Naive thymus-derived CD4-positive, alpha-beta T cell (primary cell): ENCODE measurements at places on chromosomes 4 and X.

DNA sequence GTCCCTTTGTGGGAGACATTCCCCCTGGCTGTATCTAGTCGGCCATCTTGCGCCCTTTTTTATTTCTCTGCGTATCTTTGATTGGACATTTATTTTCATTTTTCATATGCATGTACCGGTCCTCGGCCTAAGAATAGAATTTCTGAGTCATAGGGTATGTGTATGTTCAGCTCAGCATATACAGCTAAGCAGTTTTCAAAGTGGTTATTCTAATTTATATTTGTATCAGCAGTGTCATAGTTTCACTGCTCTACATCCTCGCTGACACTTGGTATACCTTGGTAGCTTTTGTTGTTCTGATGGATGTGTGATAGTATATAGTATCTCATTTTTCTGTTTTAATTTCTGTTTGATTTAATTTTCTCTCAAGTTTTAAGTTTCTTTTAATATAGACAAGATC lies 38.7 kb downstream of the BEX3 start:
- no peak overlapping the region for H3K27ac ChIP-seq
- no peaks in the 10 kb centered on the region for H3K27me3 ChIP-seq
- no peaks in the 10 kb centered on the region for H3K36me3 ChIP-seq
- H3K4me3 ChIP-seq, result no peak overlapping the region

- no peak overlapping the region for H3K27ac ChIP-seq
- H3K4me1 ChIP-seq, result no peaks in the 10 kb centered on the region
- no peak overlapping the region for H3K4me3 ChIP-seq
- DNase-seq, result no peak
Observed at GRCh38 chr4:6248394-6248793, 21.3 kb upstream of the WFS1 start.

GRCh38 chrX:134180601-134181274 lies 56.2 kb upstream of the CCDC160 start:
- H3K36me3 ChIP-seq, result no peaks in the 10 kb centered on the region
- H3K27ac ChIP-seq, result no peak overlapping the region
- H3K4me1 ChIP-seq, result no peaks in the 10 kb centered on the region
- H3K27me3 ChIP-seq, result no peaks in the 10 kb centered on the region
- no peak overlapping the region for H3K4me3 ChIP-seq

- H3K36me3 ChIP-seq, result no peaks in the 10 kb centered on the region
- no peak for DNase-seq
- H3K4me3 ChIP-seq, result no peak overlapping the region
Observed at GRCh38 chr4:154004016-154004415, 215.1 kb upstream of the SFRP2 start.

DNA sequence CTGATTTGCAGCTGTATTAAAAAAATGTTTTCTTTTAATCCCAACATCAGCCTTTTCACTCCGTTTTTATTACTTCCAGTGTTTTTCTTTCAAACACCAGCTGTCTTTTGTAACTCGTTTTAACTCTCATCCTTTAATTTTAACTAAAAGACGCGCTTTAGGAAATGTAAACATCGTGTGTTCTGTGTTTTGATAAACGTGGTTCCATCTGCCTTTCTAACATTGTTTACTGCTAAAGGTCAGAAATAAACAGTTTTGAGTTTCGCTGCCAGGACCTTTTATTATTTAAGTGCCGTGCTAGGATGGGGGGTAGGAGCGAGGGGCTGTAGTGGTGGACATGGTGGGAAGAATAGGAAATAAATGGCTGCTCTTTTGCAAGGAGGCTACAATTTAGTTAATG lies 1.5 kb downstream of the N4BP2 start:
- DNase-seq, result no peak
- peaks cover 15% of the 10 kb centered on the region for H3K4me1 ChIP-seq
- peak overlapping the region; percentile 91 for H3K27ac ChIP-seq
- no peaks in the 10 kb centered on the region for H3K36me3 ChIP-seq

- peaks cover 14% of the 10 kb centered on the region for H3K4me1 ChIP-seq
- no peak overlapping the region for H3K4me3 ChIP-seq
- DNase-seq, result no peak
- no peak overlapping the region for H3K27ac ChIP-seq
- H3K27me3 ChIP-seq, result no peaks in the 10 kb centered on the region
Observed at GRCh38 chr4:78781924-78782323, 5.8 kb downstream of the BMP2K start.

- DNase-seq, result peak; percentile 61
- H3K27me3 ChIP-seq, result no peaks in the 10 kb centered on the region
- H3K4me3 ChIP-seq, result peak overlapping the region; percentile 87
- no peaks in the 10 kb centered on the region for H3K36me3 ChIP-seq
- H3K4me1 ChIP-seq, result peaks cover 13% of the 10 kb centered on the region
Observed at GRCh38 chr4:1345903-1346780, 866 bp upstream of the UVSSA start.

- H3K4me3 ChIP-seq, result no peak overlapping the region
- no peaks in the 10 kb centered on the region for H3K27me3 ChIP-seq
- no peaks in the 10 kb centered on the region for H3K4me1 ChIP-seq
- no peak for DNase-seq
- H3K27ac ChIP-seq, result no peak overlapping the region
- no peaks in the 10 kb centered on the region for H3K36me3 ChIP-seq
Observed at GRCh38 chr4:41795796-41796385, 47.4 kb upstream of the PHOX2B start.
